ENCODE measurements at places on chromosomes 2 and 18.

- DNase-seq: no peak
Measured at GRCh38 chr2:144374163-144374661, 145.7 kb downstream of the ZEB2 start.

GRCh38 chr2:179876266-179876665, 14.9 kb upstream of the ZNF385B start:
- DNase-seq: no peak

DNA sequence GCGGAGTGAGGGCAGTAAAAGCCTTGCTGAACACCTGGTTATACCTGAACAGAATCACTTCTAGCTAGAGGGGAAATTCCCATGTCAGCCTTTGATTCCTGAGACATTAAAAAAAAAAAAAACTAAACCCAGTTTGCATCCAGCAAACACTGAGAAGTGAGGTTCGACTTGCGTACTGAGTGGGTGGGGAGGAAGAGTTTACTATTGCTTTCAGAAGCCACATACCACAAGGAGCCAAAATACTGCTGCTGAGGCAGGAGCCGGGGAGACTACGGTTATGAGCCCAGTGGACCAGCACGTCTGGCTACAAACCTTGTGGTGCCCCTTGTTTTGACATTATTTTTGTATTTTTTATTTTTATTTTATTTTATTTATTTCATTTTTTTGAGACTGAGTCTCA, 2.7 kb downstream of the COLEC11 start:
- no peak for DNase-seq

GRCh38 chr18:13993730-13994129, 78.4 kb upstream of the MC2R start:
- no peak for DNase-seq

DNA sequence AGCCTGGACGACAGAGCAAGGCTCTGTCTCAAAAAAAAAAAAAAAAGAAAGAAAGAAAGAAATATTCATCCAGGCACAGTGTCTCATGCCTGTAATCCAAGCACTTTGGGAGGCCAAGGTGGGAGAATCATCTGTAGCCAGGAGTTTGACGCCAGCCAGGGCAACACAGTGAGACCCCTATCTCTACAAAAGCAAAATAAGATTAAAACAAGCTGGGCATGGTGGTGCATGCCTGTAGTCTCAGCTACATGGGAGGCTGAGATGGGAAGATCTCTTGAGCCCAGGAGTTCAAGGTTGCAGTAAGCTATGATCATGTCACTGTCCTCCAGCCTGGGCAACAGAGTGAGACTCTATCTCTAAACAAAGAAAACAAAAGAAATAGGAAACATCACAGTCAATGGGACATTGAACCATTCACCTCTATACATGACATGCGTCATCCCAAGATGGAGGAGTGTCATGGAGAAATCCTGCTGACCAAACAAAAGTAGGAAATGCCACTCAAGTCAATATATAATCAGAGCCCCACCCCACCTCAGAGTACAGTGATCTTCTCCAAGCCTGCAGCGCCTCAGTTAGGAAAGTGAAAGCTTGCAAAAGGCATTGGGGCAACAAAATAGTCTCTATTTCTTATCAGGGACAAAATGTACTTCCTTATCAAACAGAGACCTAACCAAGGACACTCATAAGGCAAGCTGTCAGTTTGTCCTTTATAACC, 9.8 kb downstream of the FEV start:
- no peak for DNase-seq

- DNase-seq: no peak
Measured at GRCh38 chr2:53091183-53091582, 676.4 kb upstream of the CHAC2 start.

GRCh38 chr2:25131567-25132298, 36.6 kb downstream of the POMC start:
- DNase-seq: no peak

DNA sequence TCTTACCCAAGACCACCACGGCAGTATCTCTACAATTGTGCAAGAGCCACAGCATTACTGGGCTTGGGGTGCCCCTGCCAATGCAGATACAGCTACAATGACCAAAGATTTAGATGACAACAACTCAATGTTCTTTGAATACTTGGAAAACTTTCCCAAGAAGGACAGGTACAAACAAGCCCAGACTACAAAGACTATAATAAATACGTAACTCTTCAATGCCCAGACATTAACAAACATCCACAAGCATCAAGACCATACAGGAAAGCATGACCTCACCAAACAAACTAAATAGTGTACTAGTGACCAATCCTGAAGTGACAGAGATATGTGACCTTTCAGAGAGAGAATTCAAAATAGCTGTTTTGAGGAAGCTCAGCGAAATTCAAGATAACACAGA, 62.8 kb downstream of the ICA1L start:
- no peak for DNase-seq

- no peak for DNase-seq
Measured at GRCh38 chr2:240196716-240197461, 56.4 kb upstream of the OTOS start.

- DNase-seq: no peak
Measured at GRCh38 chr2:201697899-201698298, 545 bp downstream of the MPP4 start.

- no peak for DNase-seq
Measured at GRCh38 chr2:145874466-145874865, 1354.5 kb upstream of the ZEB2 start.

Measured in NCI-H1092 treated with DMSO at 0.1 percent for 48 hours (cell line).